ENCODE measurements at places on chromosomes 4 and X.

DNA sequence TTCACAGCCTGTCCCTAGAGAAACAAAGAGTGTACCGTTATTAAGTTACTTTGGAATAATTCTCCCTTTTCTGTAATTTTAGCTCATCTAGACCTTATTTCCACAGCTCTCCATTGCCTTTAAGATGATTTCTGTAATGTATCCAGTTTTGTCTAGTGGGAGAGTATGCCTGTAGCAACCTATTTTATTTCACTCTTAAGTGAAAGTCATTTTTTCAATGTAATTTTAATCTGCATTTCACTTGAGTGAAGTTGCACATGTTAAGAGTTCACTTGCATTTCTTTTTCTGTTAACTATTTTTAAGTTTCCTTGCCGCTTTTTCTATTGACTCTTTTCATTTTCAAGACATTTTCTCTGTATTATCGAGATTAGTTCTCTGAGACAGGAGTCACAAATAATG, 46.5 kb downstream of the FANCB start:
- no peak for DNase-seq

DNA sequence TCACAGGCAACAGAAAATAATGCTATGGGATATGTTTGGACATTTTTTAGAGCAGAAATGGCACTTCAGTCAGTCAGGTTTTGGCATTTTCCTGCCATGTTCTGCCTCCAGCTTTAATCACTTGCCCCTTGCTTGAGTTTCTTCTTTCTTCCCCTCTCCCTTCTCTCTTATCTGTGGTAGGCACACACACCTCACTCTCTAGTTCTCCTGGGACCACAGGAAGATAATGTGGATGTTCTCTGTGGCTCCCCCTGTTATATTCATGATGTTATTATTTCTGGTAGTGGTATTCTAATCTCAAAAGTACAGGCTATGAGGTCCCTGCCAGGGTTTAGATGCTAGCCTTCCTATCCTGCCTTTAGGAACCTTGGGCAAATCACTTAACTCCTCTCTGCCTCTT, 5.2 kb downstream of the HADH start:
- DNase-seq, result no peak

GRCh38 chrX:8319359-8319758, 145.3 kb upstream of the VCX3B start:
- DNase-seq, result no peak

GRCh38 chr4:33998291-33998690, 2246.0 kb downstream of the ARAP2 start:
- DNase-seq, result no peak

- DNase-seq, result peak; percentile 46
Measured at GRCh38 chr4:151358266-151358665, 32.9 kb upstream of the SH3D19 start.

DNA sequence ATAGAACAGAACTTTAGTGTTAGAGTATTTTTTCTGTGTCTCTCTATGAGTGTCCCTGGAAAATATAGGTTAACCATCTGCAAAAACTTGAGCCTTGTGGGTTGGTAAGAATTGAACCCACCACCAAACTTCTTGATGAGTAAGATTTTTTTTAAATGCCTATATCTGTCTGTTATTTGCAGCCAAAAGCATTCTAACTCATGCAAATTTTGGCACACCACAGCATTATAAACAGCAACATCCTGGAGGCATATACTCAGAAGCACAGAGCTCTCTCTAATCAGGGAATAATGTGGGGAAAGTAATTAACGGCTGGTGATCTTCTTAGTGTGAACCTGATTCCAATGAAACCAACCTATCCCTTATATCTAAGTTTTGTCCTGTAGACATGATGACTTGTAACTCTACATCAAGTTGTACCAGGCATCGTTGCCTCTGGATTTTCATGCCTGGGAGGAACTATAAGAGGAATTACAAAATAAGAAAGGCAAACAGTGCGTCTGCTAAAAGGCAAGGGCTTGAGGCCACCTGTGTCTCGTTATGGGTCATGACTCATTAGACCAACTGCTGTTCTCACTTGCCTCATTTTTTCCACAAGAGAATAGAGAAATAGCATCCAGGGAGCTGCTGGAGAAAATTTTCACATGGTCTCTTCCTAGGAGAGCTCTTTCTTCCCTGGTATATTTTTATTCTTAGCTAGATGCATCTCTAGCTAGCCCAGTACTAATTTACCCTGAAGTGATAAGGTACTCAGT, 202.4 kb downstream of the CHIC2 start:
- DNase-seq, result peak; percentile 94

Measured in RPMI7951 (cell line).